ENCODE measurements at places on chromosomes 6 and 20.

DNA sequence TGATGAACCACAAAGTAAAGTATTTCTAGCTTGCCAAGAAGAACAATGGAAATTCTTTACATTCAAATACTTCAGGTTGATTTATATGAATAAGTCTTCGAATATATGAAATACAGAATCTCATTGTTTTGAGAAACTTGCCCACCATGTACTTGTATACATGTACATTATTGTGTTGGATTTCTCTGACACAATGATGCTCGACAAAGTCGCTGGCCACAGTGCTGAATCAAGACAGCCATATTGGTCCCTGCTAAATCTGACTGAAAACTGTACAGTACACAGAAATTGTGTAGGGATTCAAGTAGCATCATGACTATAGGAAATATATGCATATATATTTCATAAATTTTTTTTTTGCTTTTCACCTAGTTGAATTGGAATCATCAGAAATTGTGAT lies 13.1 kb upstream of the LIN28B start:
- no peak for DNase-seq

- no peak for DNase-seq
These were observed 70.2 kb downstream of the PERP start for GRCh38 chr6:138037009-138037504.

- no peak for DNase-seq
These were observed 98.8 kb downstream of the SOD2 start for GRCh38 chr6:159594106-159594749.

GRCh38 chr6:121971931-121972335 lies 427.5 kb upstream of the HSF2 start:
- no peak for DNase-seq

GRCh38 chr20:62618611-62619529 lies 23.4 kb upstream of the SLCO4A1 start:
- DNase-seq, result no peak

DNA sequence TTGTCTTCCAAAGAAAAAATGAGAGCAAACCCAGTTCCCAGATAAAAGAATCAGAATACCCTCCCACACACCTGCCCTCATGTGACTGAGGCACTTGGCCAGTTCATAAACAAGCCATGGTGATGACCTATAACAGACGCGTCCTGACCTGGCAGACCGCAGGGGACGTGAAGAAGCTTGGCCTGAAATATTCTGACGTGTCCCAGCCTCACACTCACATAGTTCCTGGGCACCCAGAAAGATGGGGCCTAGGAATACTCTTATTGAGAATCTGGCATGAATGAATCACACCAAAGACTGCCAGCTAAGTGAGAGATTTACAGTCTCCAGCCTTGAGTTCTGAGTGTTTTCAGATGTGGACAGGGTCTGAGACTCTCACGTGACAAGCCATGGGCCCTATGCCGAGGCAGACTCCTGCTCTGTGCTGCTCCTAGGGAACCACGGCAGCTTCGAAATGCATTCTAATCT lies 17.2 kb upstream of the MAP3K4 start:
- no peak for DNase-seq

GRCh38 chr20:37421988-37422387 lies 76.0 kb downstream of the SRC start:
- no peak for DNase-seq

- DNase-seq, result no peak
These were observed 40.9 kb downstream of the QRSL1 start for GRCh38 chr6:106670236-106670635.

- no peak for DNase-seq
These were observed 228.0 kb upstream of the SYNDIG1 start for GRCh38 chr20:24241466-24241865.

DNA sequence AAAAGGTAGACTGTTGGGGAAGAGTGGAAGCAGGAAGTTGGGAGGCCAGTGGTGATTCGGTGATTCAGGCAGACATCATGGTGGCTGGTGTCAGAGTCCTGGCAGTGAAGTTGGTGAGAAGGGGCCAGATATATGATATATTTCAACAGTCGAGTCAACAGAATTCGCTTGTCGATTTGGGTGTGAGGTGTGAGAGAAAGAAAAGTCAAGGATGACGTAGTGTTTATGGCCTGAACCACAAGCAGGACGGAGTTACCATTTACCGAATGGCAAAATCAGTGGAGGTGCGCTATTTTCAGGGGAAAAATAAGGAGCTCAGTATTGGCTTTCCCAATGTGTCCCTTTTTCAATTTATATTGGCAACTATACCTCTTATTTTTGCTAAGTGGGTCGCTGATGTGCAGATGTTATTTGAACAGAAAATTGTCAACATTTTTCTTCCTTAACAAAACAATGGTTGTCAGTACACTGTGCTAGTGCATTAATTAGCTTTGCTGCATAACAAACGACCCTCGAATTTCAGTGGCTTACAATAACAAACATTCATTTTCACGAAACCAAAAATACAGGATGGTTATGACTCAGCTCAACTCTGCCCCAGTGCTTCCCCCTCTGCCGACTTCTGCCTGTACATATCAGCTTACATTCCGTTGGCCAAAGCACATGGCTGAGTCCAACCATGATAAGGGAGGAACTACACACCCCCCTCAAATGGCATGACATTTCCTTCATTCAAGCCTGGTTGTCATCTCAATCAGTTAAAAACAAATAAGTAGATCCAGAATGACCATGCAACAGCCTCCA lies 255.0 kb upstream of the ZFP64 start:
- no peak for DNase-seq

DNA sequence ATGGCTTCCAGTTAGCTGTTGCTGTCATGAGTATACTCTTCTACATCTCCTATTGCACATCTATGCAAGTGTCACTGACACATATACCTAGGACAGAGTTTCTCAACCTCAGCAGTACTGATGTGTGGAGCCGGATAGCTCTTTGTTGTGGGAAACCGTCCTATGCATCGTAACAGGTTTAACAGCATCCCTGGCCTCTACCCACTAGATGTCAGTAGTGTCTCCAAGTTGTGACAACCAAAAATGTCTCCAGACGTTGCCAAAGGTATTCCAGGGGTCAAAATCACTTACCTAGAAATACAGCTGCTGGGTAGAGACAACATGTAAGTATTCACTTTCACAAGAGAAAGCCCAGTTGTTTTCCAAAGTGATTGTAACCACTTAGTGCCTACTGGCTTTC lies 637.6 kb downstream of the RNF144B start:
- DNase-seq, result no peak

- DNase-seq, result no peak
These were observed 19.8 kb upstream of the AAR2 start for GRCh38 chr20:36216314-36217025.

DNA sequence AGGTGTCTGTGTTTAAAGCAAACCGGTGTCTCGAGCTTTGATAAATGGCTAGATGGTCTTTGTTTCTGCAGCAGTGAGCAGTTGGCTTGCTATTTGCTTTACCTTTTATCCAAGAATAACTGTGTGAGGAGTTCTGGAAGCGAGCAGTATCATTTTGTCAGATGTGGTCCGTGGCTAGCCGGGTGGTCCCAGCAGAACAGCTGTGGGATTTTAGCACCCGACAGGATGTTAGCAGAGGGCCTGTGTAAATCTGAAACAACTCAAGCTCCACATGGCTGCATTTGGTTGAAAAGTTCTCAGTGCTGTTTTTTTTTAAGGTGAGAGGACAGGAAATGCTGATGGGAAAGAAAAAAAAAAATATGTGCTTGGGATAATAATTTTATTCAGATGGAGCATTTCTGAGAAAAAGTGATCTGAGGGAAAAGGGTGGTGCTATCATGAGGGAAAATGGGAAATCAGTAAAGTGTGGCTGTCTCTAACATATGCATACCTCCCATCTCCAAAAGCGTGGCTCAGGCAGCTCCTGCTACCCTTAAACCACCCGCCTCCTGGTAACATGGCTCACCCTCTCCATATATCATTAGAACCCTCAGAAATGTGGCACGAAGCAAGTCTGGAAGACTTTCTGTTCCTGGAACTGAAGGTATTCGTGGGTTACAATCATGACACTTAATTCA lies 215.4 kb downstream of the TSHZ2 start:
- no peak for DNase-seq

- DNase-seq, result no peak
These were observed 39.9 kb upstream of the IYD start for GRCh38 chr6:150328744-150329405.

DNA sequence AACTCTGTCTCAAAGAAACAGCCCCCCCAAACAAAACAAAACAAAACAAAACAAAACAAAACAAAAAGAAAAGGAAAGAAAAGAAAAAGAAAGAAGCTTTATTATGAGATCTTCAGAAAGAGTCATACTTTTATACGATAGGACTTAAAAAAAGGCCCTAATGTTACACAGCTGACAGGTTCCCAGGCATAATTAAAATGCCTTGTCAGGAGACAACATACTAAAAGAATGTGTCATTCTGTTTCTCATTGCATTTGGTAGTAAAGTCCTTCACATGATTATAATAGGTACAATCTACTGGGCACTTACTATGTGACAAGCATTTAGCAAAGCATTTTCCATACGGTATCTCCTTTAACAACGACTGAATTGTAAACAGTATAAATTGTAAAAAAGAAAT lies 36.4 kb upstream of the RPN2 start:
- no peak for DNase-seq

- DNase-seq, result no peak
These were observed 109.4 kb upstream of the EMILIN3 start for GRCh38 chr20:41476013-41476441.

GRCh38 chr6:102815207-102815606 lies 1421.7 kb downstream of the GRIK2 start:
- no peak for DNase-seq

GRCh38 chr6:29976588-29977424 lies 34.5 kb downstream of the HLA-A start:
- no peak for DNase-seq

DNA sequence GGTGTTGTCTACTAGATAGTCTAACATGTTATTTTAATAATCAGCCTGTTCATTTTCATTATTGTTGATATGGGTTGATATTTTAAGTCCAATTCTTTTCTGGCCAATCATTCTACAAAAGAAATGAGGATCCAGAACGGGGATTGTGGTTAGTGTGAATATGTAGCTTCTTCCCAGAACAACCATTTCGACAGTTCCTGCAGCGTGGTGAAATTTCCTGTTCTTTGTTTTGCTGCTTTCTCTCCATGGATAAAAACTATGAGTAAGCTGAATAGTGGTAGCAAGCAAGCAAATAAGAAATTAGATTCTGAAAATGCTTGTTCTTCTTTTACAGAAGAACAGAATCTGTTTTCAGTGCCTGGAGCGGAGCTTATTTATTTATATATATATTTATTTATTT lies 65.5 kb upstream of the F13A1 start:
- DNase-seq, result no peak

DNA sequence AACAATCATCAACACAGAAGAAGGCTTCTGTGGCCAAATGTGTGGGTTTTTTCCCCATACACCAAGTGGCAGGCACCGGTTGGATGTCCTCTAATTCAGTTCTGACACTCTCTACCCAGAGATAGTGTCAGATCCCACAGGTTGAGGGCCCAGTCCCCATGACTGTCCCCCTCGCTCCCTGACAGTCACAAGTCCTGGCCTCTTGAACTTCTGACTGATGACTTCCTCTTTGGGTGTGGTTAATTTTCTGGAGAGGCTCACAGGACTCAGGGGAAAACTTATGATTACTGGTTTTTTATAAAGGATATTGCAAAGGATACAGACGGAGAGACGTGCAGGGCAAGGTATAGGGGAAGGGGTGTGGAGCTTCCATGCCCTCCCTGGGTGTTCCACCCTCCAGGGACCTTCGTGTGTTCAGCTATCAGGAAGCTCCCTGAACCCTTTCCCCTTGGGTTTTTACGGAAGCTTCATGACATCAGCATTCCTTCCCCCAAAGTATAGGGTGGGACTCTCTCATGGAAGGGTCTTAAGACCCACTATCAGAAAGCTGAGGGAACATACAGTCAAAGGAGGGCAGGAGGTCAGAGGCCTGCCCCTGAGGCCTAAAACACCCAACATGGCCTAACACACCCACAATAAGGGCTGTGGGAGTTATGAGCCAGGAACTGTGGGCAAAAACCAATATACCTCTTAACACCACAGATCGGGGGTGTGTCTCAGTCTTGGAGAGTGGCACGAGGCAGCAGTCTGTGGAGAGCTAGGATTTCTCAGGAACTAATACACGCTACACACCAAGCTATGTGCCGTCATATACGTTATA lies 33.3 kb downstream of the FARS2 start:
- DNase-seq, result no peak

- no peak for DNase-seq
These were observed at the start of gene MYL9 for GRCh38 chr20:36541227-36541767. Gene MYL9 (plus strand): TSS chr20:36541519. CDS start chr20:36544885, 3,366 bp downstream.

DNA sequence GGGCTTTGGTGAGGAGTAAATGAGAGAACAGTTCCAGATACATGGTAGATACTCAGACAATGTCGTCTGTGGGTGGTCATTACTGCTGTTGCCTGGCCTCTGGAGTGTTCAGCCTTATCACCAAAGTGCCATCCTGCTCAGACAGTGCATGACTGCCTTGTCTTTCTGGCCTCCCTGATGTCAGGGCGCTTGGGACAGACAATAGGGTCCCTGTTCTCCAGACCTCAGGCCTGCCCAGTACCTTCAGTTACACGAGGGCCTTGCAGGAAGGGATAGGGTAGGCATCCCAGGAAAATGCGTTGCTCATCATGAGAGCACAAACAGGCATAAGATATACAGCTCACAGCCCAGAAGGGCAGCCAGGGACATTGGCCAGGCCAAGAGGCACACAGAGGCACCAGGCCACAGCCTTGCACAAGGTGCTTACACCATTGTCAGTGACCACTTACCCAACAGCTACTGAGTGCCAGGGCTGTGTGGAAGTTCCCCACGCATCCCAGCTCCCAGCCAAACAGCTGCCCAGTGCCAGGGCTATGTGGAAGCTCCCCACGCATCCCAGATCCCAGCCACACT lies 27.4 kb downstream of the BPIFB1 start:
- no peak for DNase-seq

DNA sequence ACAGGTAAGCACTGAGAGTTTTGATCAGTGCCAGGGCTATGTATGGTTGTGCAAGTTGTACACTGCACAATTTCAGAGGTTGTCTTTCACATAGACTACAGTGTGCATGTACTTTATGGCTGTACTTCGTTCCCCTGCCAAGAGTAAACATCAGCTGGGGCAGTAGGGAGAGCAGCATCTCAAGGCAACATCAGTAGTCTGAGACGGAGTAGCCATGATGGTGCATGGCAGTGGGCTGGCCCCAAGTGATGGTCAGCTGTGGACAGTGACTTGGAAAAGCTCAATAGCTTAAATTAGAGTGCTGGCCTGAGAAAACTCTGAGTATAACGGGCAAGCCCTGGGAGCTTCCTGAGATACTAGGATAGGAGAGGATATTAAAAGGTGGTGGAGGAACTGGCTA lies 165.5 kb downstream of the TFAP2B start:
- no peak for DNase-seq

GRCh38 chr6:31125586-31126363 lies 5.5 kb upstream of the CDSN start:
- DNase-seq, result no peak

GRCh38 chr20:59104831-59105230 lies 58.8 kb upstream of the ZNF831 start:
- DNase-seq, result no peak

- DNase-seq, result no peak
These were observed 671.8 kb upstream of the GJE1 start for GRCh38 chr6:141460743-141461484.

Data from stimulated activated CD8-positive, alpha-beta memory T cell treated with anti-CD3 and anti-CD28 coated beads, Interleukin-7, amount 100 ng/mL, for 1 hour (primary cell).